ENCODE measurements at places on chromosomes 13 and 19. TPM values are rescaled to one million over a fixed set of nuclear protein-coding genes. Genes with fewer than 3 reads are reported as not detected.
A peak's percentile ranks its signal among the peaks of the same experiment; 100 is the strongest.

DNA sequence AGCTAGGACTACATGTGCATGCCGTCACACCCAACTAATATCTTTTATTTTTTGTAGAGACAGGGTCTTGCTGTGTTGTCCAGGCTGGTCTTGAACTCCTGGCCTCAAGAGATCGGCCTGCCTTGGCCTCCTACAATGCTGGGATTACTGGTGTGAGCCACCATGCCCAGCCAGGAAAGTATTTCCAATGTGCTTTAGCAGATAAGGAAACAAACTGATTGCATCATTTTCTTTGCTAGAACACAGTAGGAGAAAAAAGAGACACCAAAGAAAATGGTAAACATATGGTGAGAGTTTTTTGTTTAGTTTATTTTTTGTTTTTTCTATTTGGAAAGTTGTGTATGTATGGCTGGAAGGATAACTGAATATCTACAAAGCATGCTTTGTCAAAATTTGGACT is 46.9 kb upstream of the AKAP11 start:
- DNase-seq: no peak

DNA sequence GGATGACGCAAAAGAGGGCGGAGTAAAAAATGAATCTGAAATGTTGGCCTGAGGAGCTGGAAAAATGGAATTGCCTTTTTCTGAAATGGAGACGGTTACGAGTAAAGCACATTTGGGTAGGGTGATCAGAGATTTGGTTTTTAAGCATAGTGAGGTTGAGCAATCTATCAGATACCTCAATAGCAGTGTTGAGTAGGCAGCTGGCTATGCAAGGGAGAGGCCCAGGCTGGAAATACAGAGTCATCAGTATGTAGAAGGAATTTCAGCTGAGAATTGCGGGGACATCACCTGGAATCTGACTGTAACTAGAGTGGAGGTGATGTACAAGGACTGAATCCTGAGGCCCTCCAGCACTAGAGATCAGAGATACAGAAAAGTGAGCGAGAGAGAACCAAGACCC is 224.8 kb downstream of the LMO7 start:
- no peak for DNase-seq

DNA sequence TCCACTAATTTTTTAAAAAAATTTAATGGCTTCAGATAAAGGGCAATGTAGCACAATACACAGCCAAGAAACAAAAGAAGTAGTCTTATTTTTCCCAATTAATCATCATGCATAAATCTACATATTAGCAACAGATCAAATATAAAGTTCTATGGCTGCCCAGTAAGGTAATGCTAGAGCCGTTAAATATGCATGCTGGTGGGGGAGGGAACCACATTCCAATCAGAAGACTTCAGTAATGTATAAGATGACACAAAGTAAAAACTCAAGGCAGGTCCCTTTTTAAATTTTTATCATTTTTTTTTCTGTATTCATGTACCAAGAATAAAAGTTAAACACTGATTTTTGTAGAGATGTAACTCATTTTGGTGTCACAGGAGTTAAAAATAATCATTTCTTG is 62.0 kb downstream of the MPHOSPH8 start:
- no peak for DNase-seq

GRCh38 chr13:35485424-35485823 is 8.9 kb upstream of the MAB21L1 start:
- no peak for DNase-seq

DNA sequence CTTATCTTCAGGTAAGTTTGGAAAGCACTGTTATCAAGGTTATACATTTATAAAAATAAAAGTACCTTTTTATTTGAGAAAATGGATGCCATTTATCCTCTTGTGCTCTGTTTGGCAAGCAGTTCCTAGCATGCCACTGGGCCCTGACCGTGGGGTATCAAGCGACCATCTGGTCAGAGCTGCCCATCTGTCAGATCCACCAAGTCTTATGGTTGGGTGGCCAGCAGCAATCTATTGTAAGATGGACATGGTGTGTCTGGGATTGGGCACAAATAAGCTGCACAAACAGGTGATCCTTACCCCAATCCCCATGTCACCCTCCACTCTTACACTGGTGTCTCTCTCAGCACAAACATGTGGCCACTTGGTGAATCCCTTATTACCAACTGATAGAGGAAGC is 178.5 kb downstream of the DLEU7 start:
- DNase-seq: no peak

DNA sequence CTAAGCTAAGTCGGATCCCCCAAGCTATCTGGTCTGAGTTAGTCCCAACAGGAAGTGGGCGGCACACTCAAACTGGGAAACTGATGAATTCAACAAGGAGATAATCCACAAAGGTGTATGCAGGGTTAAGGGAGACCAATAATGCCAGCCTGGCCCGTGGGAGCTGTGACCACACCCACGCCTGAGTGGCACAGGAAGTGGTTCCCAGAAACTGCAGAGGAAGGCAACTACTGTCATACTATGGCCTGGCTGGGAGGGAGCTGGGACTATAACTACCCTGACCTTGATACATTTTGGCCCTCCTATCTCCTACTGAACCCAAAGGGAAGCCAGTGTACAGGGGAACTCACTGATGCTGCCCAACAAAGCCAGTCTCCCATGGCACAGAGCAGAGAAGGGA is 85.5 kb upstream of the TDRD3 start:
- no peak for DNase-seq

DNA sequence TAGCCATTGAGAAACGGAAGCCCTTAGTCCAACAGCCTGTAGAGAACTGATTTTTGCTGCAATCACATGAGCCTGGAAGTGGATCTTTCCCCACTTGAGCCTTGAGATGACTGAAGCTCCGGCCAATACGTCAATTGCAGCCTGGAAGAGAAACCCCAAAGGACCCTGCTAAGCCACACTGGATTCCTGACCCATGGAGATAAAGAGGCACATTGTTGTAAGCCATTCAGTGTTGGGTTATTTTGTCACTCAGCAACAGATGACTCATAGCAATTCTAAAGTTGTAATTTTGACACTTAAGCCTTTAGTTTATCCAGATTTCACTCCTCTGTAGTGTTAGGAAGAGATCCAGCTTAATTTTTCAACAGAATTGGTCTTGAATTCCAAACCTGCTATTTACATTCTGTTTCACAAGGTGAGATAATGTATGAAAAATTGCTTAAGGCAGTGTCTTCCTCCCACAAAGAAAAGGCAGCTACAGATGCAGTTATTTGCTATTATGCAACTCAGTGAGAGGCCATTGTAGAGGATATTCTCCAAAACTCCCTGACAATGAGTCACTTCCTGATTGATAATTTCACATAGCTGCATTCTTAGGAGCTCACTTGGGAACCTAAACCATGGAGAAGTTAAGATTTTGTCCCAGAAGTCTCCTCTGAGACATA is 59.4 kb upstream of the TSHZ3 start:
- peak; percentile 43 for DNase-seq

GRCh38 chr13:72221276-72221962 is 354.4 kb upstream of the DACH1 start:
- no peak for DNase-seq

DNA sequence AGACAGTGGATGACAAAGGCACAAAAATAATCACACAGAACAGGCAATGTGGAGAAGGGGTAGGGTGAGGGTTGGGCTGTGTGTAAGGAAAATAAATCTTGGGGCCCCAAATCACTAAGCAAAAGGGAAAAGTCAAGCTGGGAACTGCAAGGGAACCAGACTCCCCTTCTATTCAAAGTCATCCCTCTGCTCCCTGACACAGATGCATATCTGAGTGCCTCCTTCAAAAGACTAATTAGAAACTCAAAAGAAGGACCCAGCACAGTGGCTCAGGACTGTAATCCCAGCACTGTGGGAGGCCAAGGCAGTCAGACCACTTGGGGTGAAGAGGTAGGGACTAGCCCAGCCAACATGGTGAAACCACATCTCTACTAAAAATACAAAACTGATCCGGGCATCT is 18.3 kb downstream of the ZNF611 start:
- DNase-seq: no peak

GRCh38 chr19:2089001-2089711 is 7.0 kb downstream of the MOB3A start:
- no peak for DNase-seq

GRCh38 chr19:10501971-10502523 is 1.1 kb downstream of the KEAP1 start:
- peak; percentile 71 for DNase-seq

- no peak for DNase-seq
Observed at GRCh38 chr19:34468409-34468808, 13.1 kb upstream of the WTIP start.

DNA sequence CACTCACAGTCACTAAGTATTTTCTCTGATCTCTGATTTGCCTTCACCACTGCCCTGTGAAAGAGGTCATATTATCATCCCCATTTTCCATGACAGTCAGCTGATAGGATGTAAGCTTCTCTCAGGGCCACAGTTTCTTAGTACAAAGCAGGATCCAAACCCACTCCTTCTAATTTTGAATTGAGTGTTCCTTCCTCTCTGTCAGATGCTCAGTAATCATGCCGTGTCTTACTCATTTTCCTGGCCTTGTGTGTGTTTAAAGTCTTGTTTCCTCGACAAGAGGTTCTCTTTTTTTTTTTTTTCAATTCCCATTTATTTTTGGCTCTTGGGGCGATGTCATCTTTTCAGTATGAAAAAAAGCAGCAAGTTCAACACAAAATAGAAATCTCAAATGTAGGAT is 72.3 kb downstream of the NAA16 start:
- peak; percentile 45 for DNase-seq

DNA sequence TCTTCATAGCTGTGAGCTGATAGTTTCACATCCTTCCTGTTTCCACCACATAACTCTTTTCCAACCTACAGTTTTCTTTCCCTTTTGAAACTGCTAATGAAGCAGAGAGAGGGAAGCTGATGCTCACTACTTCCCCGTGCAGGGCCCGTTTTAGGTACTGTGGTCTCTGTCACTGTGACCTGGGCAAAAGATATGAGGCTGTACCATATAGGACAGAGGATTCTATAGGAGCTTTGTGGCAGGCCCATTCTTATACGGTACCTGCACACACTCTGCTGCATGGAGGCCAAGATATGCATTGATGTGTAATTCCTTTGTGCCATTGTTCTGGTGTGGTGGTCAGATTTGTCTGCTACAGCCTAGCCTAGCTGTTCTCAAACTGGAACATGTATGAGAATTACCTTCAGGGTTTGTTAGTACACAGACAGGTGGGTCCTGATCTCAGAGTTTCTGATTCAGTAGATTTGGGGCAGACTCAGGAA is 577.3 kb downstream of the LMO7 start:
- peak; percentile 30 for DNase-seq

MIR17HG gene
- 1.4 TPM for polyA plus RNA-seq

PSG3 gene
- polyA plus RNA-seq: 1.1 TPM

CERS1 gene
- polyA plus RNA-seq: 23.7 TPM

APOC1 gene
- 16.0 TPM for polyA plus RNA-seq

S1PR4 gene
- 0.71 TPM for polyA plus RNA-seq

RNF225 gene
- not detected for polyA plus RNA-seq

MARK4 gene
- polyA plus RNA-seq: 38.6 TPM

LGALS4 gene
- 0.85 TPM for polyA plus RNA-seq

ZNF814 gene
- 15.8 TPM for polyA plus RNA-seq

GZMM gene
- polyA plus RNA-seq: 0.26 TPM

C1QTNF9 gene
- 6.8 TPM for polyA plus RNA-seq

ZSCAN18 gene
- polyA plus RNA-seq: 83.4 TPM

All from muscle of leg (tissue), 16 donors.